Activated naive CD4-positive, alpha-beta T cell treated with anti-CD3 and anti-CD28 coated beads, Interleukin-2, amount 10 ng/mL, durations not matched to agents 5 hours and 36 hours (primary cell): ENCODE measurements at places on chromosomes 11 and 22. TPM values are rescaled to one million over a fixed set of nuclear protein-coding genes. Genes with fewer than 3 reads are reported as not detected.

The ACRV1 gene
- not detected for total RNA-seq

The CHEK1 gene
- total RNA-seq = 58.4 TPM

The OOSP2 gene
- total RNA-seq = not detected

The BEST1 gene
- total RNA-seq = 0.17 TPM

The PRDM11 gene
- 2.6 TPM for total RNA-seq
